Activated CD4-positive, CD25-positive, alpha-beta regulatory T cell treated with anti-CD3 and anti-CD28 coated beads, Interleukin-2, amount 50 U/mL, for 72 hours (primary cell): ENCODE measurements at places on chromosomes 1 and 21.

DNA sequence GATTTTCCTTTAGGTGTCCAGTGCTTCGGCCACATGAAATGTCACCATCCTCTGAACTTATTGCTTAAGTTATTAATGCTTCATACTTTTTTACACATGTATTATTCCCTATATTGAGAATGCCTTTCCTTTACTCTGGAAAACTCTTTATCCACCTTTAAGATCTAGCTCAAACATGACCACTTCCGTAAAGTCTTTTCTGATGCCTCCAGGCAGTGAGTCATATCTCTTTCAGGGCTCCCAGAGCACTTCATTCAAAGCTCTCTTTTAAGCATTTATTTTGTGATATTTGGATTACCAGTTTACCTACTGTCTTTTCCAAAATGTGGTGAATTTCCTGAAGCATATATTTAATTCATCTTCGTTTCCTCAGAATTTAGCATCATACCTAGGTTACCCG, 178.9 kb downstream of the HS2ST1 start:
- DNase-seq, result no peak

GRCh38 chr21:43981871-43982210, 30.3 kb upstream of the TRAPPC10 start:
- no peak for DNase-seq

- DNase-seq, result no peak
These were observed 497 bp upstream of the FUCA1 start for GRCh38 chr1:23868557-23869016.

- DNase-seq, result no peak
These were observed 126.2 kb upstream of the LRRC7 start for GRCh38 chr1:69441496-69441895.

GRCh38 chr21:28074676-28075075, 918.0 kb downstream of the LTN1 start:
- DNase-seq, result no peak

GRCh38 chr1:34753163-34753562, 1.7 kb upstream of the GJB5 start:
- no peak for DNase-seq

DNA sequence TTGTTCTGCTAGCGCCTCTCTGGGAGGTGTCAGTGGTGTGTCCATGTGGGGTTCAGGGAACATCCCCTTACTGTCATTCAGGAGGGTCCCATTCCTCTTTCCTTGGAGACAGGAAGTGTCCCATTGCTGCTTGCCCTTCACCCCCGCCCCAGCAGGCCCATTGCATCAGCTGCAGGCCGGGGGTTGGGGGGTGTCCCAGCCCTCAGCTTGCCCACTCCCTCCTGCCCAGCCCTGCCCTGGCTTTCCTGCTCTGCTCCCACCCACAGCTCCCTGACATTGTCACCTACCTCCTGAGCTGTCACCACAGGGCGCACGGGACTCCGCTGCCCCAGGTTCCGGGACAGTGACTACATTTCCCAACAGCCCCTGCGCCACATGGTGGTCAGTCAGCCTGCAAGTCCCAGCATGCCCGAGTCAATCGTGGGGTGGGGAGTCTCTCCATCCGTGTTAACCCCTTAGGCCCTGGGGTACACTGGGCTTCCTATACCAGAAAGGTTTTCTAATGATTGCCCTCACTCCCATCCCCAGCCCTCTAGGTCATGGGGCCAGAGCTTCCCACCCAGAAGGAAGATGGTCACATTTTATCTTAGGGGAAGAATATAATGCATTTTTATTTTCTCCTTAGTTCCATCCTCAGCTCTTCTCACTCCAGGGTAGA, at the start of gene INPP5B:
TSS of gene INPP5B (minus strand) at position 351 of the 658 bp plus-strand sequence. CDS start 745 bp downstream, outside the sequence.
- DNase-seq, result peak; percentile 65

DNA sequence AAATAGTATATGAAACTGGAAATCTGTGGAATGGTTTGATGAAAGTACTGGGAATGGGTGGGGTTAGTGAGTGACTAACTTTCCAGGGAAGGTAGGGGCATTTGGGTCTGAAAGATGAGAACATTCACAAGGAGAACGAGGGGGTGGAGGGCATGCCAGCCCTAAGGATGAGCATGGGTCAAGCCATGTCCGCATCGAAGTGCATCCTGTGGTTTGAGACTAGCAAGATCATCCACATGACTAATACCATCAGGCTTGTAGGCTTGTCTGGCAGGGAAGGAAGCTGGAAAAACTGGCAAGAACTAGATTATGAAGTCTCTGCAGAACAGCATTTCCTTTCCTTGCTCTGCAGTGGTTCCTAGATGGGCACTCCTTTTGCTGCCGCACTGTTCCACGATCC, 70.4 kb upstream of the UBE2U start:
- no peak for DNase-seq

GRCh38 chr1:51222136-51222787, 13.8 kb upstream of the RNF11 start:
- no peak for DNase-seq

DNA sequence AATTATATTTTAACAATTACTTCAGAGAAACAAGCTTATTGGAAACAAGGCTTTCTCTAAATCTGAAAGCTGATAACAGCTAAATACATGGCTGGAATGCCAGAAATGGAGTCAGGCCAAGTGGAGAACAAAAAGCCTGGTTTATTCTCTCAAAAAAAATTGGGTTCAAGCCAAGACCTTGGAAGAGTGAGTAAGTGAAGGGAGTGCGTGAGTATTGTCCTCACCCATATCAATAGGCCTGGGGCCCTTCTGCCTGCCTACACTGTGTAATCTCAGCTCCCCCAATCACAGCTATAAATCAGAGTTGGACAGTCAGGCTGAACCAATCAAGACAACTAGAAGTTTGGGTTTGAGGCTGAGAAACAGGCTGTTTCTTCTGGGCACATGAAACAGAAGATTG, 7.4 kb downstream of the KYAT3 start:
- DNase-seq, result no peak

DNA sequence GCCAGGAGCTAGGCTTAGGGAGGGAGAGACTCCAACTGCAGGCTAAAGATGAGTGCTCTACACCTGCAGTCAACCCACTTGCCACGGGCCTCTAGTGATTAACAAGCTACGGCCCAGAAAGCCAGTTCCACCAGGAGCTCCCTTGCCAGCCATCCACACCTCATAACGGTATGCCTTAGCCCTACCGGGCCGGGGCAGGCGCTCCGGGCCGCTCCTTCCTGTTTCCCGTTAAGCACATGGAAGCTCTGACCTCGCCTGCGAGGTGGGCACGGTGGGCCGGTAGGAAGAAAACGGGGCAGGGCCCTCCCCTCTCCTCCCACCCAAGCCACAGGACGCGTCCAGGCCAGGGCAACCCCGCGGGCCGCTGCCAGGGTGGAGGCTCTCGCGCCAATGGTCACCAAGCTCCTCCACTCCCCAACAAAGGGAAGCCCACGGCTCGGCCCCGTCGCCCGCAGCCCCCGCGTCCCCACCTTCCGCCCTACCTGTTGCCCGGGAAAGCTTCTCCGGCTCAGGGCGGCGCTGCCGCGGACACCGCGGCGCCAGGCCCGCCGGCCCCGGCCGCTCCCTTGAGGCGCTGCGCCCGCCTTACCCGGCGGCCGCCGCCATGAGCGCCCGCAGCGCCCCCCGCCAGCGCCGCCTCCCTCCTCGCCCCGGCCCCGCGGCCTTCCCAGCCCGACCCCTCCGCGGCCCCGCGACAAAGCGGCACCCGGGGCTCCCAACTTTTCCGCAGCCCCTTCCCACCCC, 627 bp downstream of the CERS2 start:
- peak; percentile 51 for DNase-seq

DNA sequence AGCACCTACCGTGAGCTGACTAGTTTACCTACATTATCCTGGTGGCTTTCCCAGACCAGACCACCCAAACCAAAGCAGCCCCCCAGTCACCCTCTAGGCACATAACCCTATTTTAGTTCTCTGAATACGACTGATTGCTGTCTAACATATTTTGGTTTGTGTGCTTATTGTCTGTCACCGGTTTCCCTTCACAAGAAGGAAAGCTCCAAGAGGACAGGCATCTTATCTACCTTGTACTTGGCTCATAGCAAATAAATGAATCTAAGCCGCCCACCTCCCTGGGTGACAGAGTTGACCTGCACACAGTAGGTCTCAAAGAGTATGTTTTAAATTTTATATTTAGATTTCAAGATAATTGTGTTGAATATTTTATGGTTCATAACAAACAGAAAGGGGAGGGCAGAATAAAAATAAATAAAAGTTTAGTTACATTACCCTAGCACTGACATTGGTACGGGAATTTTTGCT, 904 bp upstream of the PRDX6 start:
- DNase-seq, result no peak

GRCh38 chr1:213123087-213123486, 72.0 kb downstream of the RPS6KC1 start:
- DNase-seq, result no peak

DNA sequence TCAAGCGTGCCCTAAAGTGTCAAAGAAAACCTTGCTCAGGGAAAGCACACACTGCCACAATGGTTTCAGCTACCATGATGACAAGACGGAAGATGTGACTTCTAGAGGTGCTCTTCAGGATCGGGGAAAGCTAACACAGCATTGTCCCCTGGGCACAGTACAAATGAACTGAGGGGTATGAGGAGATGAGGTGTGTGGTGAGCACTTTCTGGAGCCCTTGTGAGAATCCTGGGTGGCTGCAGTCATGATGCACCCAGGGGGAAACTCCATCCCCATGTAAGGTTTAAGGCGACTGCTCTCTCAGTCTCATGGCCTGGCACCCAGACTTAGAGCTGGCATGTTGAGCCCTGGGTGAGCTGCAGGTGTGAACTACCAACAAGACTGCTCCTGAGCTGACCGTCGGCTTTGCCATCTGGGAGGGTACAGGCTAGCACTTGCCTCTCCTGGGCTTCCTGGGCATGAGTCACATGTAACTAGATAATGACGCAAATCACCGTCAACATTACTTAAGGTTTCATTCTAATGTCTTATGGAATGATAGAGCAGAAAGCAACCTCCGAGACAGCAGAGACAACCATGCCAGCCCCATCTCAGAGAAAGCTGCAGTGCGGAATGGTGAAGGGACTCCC, 144.6 kb downstream of the CLIC6 start:
- DNase-seq, result no peak

GRCh38 chr1:27045973-27046558, 33.4 kb upstream of the TENT5B start:
- DNase-seq, result peak; percentile 72

DNA sequence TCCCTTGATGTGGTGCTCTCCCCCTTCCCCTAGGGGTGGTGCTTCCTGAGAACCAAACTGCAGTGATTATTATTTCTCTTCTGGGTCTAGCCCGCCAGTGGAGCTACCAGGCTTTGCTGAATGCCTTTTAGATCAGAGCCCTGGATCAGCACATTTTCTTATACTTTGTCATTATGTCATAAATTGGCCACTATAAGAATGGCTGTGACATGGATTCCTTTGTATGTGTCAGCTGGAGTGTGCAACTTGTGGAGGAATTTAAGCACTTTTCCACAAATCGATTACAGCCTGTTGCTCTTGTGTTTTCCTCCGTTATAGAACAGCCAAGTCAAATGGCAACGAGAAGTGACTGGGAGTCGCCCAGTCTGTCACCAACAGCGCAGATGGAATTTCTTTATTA, 273.3 kb downstream of the DUSP10 start:
- DNase-seq, result no peak

GRCh38 chr1:41878911-41879310, 39.8 kb downstream of the HIVEP3 start:
- DNase-seq, result no peak
